Fibroblast of pulmonary artery (primary cell): ENCODE measurements at places on chromosomes 4 and X.
A peak's percentile ranks its signal among the peaks of the same experiment; 100 is the strongest.

DNA sequence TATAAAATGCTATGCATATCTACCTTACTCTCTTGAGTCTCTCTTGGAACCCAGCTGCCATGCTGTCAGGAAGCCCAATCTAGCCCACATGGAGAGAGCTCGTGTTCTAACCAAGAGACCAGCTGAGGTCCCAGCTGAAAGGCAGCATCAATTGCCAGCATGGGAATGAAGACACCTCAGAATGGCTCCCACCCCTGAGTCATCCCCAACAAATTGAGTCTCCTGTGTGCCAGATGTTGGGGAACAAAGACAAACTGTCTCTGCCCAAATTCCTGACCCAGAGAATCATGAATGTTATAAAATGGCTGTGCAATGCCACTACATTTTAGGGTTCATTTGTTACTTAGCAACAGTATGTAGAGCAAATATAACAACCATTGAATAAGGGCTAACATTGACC is 105.2 kb upstream of the STX18 start:
- DNase-seq, result no peak

GRCh38 chrX:45143455-45143854 is 57.2 kb downstream of the DIPK2B start:
- no peak for DNase-seq

GRCh38 chr4:45438047-45438446 is 685.8 kb downstream of the GABRG1 start:
- DNase-seq, result no peak

DNA sequence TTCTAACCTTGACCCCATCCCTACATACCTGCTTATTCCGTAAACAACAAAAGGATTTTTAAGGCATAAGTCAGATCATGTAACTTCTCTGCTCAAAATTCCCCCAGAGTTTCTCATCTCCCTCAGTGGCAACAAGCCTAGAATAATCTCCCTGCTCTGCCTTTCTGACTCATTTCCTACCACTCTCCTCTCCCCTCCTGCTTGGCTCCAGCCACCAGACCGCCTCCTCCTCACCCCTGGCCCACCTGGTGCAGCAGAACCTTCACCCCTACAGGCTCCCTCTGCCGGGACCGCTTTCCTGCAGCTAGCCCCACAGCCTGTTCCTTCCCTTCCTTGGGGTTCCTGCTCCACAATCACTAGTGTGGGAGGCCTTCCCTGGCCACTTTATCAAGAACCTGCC is 32.1 kb downstream of the TSPAN5 start:
- peak; percentile 90 for DNase-seq

GRCh38 chrX:131359611-131360010 is 70.5 kb upstream of the IGSF1 start:
- DNase-seq, result no peak

GRCh38 chr4:11106190-11106589 is 322.5 kb downstream of the HS3ST1 start:
- peak; percentile 9 for DNase-seq

DNA sequence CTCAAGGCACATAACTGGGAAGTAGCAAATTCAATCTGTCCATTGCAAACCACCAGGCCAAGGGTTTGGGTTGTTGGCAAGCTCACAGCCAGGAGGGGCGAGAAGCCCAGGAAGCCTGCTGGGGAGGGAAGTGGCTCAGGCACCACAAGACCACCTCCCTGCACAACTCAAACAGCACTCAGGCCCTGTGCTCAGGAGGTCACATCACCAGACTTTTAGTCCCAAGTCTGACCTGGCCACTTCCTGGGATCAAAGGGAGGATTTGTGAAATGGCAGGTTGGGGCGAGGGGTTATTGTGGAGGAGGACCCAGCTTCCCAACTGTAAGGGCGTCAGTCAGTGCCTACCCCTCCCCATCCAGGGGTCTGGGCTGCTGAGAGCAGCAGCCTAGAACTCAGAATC is 2.3 kb downstream of the ATP5ME start:
- DNase-seq, result no peak
